ENCODE measurements at places on chromosomes 12 and 14.

GRCh38 chr12:121005346-121005815 is 10.9 kb downstream of the C12orf43 start:
- DNase-seq = peak; percentile 65

GRCh38 chr12:13592063-13592942 is 389.1 kb downstream of the GRIN2B start:
- no peak for DNase-seq

GRCh38 chr14:56102941-56103340 is 15.3 kb upstream of the PELI2 start:
- DNase-seq = no peak

- no peak for DNase-seq
Observed at GRCh38 chr12:110917467-110917866, 2.9 kb downstream of the MYL2 start.

- DNase-seq = no peak
Observed at GRCh38 chr14:96929950-96930349, 132.8 kb downstream of the VRK1 start.

DNA sequence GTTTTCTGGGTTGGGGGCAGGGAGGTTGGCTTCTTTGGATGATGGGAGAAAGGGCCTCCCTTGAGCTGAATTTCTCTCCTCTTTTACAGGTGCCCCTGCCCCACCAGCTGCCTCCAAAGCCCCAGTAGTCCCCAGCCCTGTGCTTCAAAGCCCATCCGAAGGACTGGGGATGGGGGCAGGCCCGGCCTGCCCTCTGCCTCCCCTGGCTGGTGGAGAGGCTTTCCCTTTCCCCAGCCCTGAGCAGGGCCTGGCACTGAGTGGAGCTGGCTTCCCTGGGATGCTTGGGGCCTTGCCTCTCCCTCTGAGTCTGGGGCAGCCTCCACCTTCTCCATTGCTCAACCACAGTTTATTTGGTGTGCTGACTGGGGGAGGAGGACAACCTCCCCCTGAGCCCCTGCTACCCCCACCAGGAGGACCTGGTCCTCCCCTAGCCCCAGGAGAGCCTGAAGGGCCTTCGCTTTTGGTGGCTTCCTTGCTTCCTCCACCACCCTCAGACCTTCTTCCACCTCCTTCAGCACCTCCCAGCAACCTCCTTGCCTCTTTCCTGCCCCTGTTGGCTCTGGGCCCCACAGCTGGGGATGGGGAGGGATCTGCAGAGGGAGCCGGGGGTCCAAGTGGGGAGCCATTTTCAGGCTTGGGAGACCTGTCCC is 4.0 kb downstream of the MBD6 start:
- no peak for DNase-seq

DNA sequence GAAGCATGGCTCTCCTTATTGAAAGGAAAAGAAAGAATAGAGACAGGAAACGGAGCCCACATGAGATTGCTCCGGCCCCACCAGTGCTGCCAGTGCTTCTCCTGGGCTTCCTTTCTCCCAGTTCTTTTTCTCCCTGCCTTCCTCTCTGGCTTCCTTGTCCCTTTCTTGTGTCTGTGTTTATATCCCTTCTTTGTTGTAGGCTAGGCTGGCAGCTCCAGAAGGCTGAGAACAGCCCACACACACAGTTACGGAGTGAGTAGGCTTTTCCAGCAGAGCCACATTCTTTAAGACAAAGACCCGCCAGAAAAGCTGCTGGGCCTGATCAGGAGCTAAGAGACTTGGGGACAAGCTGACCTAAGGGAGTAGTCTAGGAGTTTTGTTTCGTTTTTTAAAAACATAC is 13.0 kb downstream of the CIPC start:
- DNase-seq = no peak

DNA sequence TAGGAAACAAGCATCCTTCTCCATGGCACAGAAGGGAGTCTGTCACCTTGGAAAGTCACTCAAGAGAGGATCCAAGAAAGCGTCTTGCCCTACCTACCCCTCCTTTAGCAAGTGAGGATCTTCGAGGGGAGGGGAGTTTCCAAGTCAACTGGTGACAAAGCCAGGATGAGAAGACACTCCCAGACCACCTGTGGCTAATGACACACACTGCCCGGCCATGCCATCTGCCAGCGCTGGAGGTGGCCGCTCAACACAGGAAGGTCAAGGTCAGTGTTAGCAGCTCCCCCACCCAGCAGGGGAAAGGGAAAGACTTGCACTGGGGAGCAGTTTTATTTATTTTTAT is 41.3 kb downstream of the ELK3 start:
- no peak for DNase-seq

Measured in GM13976 (cell line).